ENCODE measurements at places on chromosomes 6 and 20.

- no peak for DNase-seq
These were observed 50.2 kb downstream of the STK35 start for GRCh38 chr20:2151858-2152281.

- no peak for DNase-seq
These were observed 4.4 kb downstream of the PYGB start for GRCh38 chr20:25252230-25252651.

- DNase-seq, result no peak
These were observed 171.6 kb downstream of the MTHFD1L start for GRCh38 chr6:151036869-151037680.

- DNase-seq, result no peak
These were observed 14.9 kb downstream of the TREML2 start for GRCh38 chr6:41186031-41186562.

GRCh38 chr6:40338306-40338705 is 248.9 kb downstream of the LRFN2 start:
- no peak for DNase-seq

- no peak for DNase-seq
These were observed 11.8 kb upstream of the NAA20 start for GRCh38 chr20:20005342-20005741.

DNA sequence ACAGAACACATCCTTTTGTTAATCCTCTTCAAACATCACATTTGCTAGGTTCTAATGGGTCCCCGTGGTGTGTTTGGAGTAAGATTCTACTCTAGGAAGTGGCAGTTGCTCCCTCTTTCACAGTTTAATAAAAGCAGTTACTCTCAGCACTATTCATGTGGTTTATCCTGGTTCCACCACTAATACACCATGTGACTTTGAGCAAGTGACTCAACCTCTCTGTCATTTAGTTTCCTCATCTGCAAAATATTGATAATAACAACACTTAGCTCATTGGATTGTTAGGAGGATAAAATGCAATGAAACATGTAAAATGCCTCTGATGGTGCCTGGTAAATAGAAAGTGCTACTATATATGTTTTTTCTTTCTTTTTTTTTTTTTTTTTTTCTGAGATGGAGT is 488.0 kb upstream of the NOX3 start:
- DNase-seq, result no peak

GRCh38 chr6:135798751-135799515 is 52.6 kb upstream of the PDE7B start:
- no peak for DNase-seq

- no peak for DNase-seq
These were observed 10.8 kb downstream of the MOCS3 start for GRCh38 chr20:50969435-50969834.

DNA sequence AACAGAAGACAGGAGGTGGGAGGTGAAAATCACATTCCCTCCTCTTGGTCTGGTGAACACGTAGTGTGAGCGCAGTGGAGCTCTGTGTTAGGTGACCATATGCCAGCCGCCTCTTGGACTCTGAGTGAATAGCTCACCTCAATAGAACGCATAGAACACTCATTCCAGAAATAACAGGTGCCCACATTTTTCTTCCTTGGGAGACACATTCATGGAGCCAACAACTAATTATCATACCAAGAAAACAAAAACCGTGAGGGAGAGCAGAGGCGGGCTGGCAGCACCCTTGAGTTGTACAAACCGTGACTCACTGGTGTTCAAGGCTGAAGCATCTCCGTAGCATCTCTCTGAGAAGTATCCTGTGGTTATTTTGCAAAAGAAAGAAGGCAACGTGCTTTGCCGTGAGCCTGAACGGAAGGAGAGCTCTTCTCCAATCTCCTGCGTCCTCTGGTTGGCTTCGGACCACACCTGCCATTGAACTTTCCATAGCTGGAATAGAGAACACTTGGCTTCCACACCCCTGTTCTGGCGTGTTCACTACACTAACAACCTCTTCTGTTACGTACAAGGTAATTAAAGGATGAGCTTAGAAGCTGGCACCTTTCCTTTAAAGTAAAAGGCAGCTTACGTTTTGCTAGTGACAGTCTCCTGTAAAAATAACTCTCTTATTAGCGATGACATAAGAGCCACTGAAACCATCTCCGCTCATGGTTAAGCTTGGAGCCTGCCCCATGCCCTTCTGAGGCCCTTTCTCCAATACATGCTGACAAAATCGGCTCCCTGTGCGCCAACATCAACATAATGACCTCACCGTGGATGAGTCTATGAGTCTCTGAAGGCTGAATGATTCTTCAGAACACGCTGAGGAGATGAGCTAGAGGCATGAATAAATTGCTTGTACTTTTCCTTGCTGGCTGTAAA is 30.2 kb upstream of the SGK1 start:
- no peak for DNase-seq

GRCh38 chr6:93806409-93807270 is 387.3 kb upstream of the EPHA7 start:
- DNase-seq, result no peak

DNA sequence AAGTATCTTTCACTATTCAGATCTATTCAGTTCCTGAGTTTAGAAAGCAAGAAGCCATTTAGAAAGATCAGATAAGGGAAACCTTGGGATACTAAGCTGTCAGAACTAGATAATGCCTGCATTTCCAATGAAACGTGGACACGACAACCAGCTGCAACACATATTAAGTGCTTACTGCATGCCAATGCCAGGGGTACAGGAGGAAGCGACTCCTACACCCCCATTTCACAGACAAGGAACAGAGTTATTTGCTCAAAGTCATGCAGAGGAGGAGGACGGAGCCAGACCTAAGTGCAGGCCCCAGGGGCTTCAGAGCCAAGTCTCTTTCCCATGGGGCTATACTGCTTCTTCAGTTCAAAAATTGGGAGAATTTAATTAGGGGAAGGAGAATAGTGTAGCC is 62.4 kb downstream of the PREX1 start:
- no peak for DNase-seq

GRCh38 chr6:129599467-129599866 is 110.5 kb downstream of the ARHGAP18 start:
- DNase-seq, result no peak

GRCh38 chr6:113181164-113181563 is 676.0 kb upstream of the MARCKS start:
- no peak for DNase-seq

DNA sequence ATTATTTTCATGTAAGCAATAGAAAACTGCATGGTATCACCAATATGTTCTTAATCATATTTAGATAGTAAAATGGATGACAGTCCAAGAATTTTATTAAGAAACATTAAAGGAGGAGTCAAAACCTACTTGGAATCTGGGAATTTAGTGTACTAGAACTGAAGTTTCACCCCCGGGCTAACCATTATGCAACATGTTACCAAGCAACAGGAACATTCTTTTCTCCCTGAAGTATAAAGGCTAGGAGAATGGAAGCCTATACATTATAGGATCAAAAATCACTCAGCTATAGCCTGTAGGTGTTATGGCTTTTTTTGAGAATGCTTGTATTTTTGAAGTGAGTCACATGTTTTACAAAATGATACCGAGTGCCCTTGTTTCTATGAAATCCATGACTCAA is 538.3 kb downstream of the GRIK2 start:
- DNase-seq, result no peak

GRCh38 chr6:45630801-45631200 is 253.1 kb upstream of the SUPT3H start:
- no peak for DNase-seq

DNA sequence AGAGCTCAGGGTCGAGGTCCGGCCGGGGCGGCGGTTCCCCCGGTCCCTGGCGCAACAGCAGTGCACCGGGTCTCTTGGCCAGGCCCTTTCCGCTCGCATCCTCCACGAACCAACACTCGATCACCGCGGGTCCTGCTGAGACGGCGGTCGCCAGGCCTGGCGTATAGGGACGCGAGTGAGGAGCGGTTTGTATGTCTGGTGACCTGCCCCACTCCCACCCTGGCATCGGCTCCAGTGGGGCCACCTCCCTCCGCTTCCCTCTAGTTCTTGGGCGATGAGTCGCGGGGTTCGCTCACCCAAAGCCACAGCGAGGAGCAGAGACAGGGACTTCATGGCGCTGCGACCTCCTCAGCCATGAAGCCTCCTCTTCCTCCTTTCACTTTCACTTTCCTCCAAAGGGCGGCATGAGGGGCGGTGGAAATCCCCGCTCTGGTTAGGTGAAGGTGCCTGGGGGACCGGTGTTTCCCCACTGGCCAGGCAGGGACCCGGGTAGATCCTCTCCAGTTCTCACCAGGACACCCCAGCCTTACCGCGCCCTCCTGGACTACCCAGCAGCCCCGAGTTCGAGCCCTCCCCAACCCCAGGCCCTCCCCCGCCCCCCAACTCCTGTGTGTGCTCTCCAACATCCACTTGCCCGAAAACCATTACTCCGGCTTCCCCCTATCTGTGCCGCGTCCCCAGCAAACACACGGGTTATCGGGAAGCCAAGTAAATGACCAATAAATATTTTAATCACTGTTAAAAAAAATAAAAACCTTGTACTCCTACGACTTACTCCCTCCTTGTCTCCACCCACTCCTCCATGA is at the start of gene TAPBP:
TAPBP (minus strand) TSS at position 370 of the 806 bp plus-strand sequence; CDS start at position 333, 37 bp downstream.
- peak; percentile 79 for DNase-seq

GRCh38 chr6:125307150-125307838 is 5.5 kb upstream of the HDDC2 start:
- DNase-seq, result no peak

DNA sequence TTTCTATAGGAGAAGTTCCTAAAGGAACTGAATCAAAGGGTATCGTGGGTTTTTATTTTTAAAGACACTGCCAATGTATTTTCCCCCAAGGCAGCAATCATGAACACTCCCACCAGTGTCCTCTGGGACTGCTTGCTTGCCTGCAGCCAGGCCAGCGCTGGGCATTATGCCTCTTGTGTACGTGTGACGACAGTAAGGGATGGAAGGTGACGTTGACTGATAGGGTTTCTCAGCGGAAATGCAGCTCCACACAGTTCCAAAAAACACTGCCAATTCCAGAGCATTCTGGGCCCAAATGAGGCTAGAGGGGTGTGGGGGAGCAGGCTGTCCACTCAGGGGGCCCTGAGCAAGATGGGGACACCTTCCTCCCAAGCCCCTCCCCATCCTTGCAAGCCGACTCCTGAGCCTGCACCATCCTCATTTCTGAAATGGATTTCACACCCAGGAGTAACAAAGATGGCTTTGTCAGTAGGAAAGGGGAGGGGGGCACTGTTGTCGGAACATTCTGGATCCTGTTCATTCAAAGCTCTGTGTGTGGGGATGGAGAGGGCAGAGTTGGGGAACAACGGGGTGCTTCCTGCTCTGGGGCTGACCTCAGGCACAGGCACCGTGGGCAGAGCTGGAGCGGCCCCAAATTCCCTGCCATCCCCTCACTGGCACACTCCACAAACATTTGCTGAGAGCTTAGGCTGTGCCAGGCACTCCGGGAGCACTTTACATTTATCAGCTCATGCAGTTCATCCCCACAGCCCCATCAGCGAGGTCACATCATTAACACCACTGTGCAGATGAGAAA is 20.0 kb downstream of the PREX1 start:
- DNase-seq, result no peak

GRCh38 chr6:36779227-36779626 is 60.0 kb downstream of the CPNE5 start:
- DNase-seq, result no peak

DNA sequence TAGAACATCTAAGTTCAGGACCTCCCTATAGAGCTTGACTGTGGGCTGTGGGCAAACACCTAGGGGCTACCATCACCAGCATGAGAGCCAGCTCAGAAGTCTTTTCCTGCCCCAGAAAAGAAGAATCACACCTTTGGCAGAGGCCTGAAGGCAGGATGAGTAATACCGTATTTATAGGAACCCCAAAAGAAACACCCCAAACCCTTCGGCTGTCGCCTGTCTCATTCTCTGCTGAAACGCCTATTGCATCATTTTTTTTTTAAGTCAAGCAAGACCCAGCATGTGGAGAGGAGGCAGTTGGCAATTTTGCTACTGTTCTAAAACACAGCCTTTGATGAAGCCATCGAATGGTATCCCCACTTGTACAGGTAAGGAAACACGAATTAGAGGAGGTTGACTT is 436.4 kb downstream of the TFAP2A start:
- DNase-seq, result no peak

DNA sequence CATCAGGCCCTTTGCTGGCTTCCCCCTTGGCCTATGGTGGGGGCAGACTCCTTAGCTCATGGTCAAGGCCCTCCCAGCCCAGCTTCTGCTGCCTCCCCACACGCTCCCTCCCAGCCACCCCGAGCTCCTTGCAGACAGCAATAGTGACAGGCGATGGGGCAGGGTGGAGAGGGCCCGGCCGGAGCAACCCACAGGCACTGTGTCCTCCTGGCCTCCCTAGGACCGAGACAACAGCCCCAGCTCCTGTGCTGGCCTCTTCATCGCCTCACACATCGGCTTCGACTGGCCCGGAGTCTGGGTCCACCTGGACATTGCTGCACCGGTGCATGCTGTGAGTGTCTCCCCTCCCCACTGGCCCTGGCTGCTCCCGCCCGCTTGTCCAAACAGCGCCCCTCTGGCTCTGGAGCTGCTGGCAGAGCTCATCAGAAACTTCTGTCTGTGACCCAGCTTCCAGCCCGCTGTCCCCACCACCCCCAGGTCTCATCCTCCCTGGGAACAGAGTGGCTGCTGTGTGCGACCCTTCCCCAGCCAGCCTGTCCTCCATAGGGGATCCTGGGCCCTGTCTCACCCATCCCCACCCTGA is 21.8 kb downstream of the NPEPL1 start:
- DNase-seq, result no peak

DNA sequence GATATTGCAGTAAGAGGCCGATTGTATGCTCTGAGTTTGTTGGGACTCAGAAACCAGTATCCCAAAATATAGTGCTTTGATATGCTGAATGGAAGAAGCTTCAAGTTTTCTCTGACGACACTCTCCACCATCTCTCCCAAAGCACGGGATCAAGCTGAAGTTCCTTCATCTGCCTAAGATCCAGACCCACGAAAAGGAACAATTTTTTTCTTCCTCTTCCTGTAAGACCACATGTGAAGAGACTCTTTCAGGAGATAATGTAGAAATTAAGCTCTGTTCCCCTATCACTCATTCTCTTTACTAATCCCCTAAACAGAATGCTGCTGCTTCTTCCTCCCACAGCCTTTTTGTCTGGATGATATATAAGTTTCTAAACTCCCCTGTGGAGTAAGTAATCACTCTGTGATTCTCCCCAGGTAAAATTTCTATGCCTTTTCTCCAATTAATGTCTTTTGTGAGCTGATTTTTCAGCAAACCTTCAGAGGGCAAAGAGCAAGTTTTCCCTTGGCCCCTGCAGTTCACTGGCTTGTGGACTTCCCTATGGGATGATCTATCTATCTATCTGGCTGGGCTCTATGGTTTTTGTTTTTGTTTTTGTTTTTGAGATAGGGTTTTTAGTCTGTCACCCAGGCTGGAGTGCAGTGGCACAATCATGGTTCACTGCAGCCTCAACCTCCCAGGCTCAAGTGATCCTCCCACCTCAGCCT is 13.5 kb upstream of the PNRC1 start:
- DNase-seq, result no peak
